ENCODE measurements at places on chromosomes 2 and 18.

DNA sequence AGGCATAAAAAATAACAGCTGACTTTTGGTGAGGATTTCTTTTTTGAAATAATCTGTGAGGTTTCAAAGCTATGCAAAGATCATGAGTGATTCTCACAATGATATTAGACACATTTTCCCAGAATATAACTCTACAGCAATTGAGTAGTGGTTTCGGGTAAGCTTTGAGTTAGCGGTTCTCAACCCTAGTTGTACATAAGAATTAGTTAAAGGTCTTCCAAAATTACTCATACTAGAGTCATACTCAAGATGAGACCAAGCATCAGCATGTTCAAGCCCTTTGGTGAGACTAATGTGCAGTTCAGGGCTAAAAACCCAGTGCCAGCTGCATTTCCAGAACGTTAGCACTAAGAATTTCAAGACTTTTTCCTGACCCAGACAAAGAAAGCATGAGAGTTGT is 31.1 kb downstream of the DSG4 start:
- DNase-seq: no peak

- DNase-seq: no peak
Observed at GRCh38 chr18:76791642-76792041, 30.7 kb upstream of the ZNF236 start.

DNA sequence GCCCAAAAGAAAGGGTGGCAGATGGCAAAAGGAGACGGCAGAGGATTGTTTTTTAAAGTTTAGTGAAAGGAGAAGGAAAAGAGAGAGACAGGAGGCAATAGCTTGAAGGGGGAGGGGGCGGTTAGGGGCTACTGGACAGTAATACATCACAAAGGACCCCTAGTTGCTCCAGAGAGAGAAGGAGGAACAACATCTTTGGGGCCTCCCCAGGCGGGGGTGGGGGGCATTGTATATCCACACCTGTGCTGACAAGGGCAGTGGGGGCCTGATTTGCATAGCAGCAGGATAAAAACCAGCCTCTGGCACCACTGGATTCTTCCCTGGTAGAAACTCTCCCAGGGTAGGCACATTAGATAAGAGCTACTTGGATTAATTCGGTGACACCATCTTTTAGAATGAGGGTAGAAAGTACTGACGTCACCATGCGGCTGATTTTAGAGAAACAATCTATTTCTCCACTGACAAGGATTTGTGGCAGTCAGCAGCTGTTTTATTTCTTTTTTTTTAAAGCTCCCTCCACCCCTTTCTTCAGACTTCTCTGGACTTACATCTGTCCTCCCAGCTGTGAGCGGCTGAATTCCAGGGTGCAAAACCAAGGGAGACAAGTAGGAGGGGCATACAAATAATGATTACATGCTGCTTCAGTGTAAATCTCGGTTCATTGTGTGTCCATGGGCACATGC is 199.8 kb upstream of the NRP2 start:
- no peak for DNase-seq

DNA sequence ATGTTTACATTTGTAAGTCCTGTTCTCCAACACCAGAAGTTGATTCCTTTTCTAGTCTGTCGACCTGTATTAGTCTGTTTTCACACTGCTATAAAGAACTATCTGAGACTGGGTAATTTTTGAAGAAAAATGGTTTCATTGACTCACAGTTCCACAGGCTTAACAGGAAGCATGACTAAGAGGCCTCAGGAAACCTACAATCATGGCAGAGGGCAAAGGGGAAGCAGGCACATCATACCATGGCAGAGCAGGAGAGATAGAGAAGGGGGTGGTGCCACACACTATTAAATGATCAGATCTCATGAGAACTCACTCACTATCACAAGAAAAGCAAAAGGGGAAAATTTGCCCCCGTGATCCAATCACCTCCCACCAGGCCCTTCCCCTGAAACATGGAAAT is 112.8 kb upstream of the MAP3K20 start:
- DNase-seq: no peak

- no peak for DNase-seq
Observed at GRCh38 chr18:34709750-34710441, at the start of gene DTNA. Gene DTNA (plus strand): TSS chr18:34710298. CDS start chr18:34755977, 45,679 bp downstream.

DNA sequence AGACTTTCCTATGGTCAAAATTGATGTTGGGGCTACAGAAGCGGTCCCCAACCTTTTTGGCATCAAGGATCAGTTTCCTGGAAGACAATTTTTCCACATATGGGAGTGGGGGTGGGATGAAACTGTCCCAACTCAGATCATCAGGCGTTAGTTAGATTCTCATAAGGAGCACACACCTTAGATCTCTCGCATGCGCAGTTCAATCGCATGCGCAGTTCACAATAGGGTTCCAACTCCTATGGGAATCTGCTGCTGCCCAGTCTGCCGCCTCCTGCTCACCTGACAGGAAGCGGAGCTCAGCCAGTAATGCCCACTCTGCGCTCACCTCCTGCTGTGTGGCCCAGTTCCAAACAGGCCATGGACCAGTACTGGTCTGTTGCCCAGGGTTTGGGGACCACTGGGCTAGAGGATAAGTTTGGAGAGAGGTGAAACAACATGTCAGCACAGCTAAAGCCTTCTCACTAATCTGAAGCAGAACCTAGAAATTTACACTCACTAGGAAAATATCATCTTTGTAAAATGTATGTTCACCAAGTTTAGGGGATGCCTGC is 410.8 kb upstream of the ZNF804A start:
- no peak for DNase-seq

- no peak for DNase-seq
Observed at GRCh38 chr2:201643216-201643890, at the start of gene TMEM237. Gene TMEM237 (minus strand): TSS chr2:201643503. CDS start chr2:201643400, 103 bp downstream.

- DNase-seq: no peak
Observed at GRCh38 chr2:111196435-111196834, 75.7 kb downstream of the BCL2L11 start.

DNA sequence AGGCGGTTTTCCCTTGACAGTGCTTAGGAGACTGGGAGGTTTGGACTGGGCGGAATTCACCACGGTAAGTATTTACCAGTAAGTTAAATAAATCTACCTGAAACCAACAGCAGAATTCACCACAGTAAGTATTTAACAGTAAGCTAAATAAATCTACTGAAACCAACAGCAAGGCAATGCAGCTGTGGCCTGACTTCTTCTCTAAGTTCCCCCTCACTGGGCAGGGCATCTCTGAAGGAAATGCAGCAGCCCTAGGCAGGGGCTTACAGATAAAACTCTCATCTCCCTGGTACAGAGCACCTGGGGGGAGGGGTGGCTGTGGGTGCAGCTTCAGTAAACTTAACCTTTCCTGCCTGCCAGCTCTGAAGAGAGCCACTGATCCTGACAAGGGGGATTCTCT is 432.5 kb upstream of the LRRTM1 start:
- DNase-seq: no peak

DNA sequence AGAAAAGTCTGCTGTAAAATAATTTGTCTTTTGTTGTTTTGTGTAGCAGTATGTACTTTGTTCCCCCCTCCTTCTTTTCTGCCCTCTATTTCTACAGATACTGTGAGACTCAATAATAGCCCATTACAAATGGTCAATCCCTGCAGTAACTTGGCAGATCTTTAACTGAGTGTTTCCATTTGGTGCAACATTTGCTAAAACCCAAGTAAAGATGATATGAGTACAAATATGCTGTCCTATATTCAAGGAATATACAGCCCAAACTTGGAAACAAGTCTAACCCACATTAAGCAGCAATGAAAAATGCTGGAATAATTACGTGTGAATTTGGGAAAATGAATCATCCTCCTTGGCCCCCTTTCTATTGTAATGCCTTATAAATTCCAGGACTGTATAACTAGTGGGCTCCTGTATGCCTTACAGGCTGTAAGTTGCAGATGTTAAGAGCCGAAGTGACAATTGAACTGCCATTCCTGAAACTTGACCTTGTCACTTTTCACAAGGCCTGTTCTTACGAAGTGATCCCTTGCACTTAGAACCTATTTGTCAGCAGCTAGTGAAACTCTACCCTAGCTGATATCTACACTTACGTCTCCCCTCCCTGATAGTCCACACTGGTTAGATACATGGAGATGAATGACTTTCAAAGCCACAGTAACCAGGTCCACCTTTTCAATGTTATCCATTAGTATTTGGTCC is 104.9 kb downstream of the IRS1 start:
- no peak for DNase-seq

GRCh38 chr2:127771756-127772155 is 39.2 kb downstream of the WDR33 start:
- no peak for DNase-seq

DNA sequence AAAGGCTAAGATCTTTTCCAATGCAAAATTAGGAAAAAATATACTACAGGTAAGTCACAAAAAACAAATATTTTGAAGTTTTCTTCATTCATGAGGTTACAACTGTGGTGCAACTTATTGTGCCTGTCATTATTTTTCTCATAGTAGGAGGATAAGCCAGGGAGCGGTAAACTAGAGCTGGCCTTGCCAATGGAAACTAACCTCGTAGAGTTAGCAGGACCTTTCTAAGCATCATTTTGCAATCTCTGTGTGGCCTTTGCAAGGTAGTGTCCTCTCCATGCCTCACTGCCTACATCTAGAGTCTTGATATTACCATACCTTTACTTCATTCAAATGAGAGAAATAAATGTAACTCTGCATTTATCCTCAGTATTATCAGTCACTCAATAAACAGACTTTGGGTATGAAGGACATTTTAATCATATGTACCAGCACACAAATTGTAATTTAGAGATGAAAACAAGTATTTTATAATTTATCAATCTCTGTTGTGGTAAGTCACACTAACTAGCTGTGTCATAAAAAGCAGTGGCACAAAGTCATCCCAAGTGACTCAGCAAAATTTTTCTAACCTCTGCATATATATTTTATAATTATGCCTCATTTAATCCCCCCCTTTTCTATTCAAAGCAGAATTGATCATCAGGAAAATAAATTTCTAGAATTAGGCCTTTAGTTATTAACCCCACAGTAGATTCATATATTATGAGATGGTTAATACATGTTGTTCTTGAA is 47.0 kb downstream of the LANCL1 start:
- no peak for DNase-seq

- DNase-seq: no peak
Observed at GRCh38 chr2:136235546-136235945, 117.6 kb upstream of the CXCR4 start.

GRCh38 chr2:241617431-241618154 is 19.4 kb downstream of the THAP4 start:
- DNase-seq: no peak

- no peak for DNase-seq
Observed at GRCh38 chr2:50614056-50614455, 417.9 kb downstream of the NRXN1 start.

DNA sequence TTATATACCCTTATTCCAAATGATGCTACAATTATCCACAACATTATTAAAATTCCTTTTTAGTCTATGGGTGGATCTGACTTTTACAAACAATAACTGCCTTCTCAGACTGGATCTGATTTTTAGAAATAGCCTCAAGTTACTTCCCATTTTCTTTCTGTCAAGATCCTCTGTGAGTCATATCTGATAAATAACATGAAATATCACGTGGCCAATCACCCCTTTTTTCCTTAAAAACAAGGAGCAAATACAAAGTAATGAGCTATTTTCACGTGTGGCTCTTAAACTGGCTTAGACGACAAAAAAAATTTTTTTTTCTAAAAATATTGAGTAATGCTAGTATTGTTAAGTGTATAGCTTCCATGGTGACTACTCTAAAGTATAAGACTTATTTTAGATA is 6.7 kb downstream of the PELI1 start:
- DNase-seq: no peak

GRCh38 chr2:12720278-12720620 is 3.5 kb downstream of the TRIB2 start:
- DNase-seq: no peak

GRCh38 chr18:58402951-58403702 is 225.8 kb downstream of the ALPK2 start:
- no peak for DNase-seq

DNA sequence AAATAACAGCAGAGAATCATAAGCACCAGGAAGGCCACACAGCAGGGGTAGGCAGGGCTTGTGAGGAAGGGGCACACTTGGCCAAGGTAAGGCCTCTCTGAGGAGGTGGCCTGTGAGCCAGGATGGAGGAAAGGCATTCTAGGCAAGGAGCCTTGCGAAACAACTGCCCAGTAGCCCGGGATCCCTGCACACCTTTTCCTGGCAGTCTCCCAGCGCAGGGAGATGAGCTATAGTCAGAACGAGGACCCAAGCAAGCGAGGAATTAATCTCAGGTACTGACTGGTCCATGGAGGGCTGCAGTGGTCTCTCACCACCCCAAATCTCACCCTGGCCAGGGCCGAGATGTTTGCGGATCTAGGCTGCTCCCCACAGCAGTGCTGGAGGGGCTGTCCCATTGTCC is 64.9 kb upstream of the STPG4 start:
- DNase-seq: no peak

GRCh38 chr2:38615237-38615636 is 12.5 kb upstream of the HNRNPLL start:
- DNase-seq: no peak

- no peak for DNase-seq
Observed at GRCh38 chr18:56043641-56044061, 455.7 kb upstream of the TCF4 start.

DNA sequence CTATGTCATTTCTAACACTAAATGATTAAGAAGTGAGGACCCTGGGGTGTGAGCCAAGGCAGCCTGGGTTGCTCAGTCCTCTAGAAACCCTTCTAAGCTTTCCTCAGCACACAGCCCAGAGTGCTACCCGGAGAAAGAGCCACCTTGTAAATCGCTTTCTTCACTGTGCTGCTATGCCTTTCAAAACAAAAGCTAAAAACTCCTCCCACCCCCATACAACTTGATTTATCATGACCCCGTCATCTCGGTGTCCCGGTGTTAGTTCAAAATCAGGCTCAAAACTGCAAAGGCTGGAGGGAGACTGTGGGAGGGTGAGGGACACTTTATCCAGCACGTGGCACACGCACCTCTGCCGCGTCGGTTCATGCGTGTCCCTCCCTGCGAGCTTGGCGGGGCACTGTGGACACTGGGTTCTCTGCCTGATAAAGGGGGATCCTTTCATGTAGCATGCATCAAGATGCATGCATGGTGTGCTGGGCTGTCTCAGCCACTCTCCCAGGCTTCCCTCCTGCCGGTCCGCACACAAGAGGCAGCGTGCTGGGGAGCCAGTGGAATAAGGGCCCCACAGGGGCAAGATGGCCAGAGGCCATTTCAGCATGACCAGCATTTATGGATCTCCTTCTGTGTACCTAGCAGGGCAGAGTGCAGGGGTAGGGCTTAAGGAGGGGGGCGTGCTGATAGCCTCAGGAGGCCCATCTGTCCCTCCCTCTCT is 170.4 kb downstream of the SMAD7 start:
- DNase-seq: no peak
